ENCODE measurements at places on chromosomes 3 and 15.

- no peaks in the 10 kb centered on the region for H3K4me1 ChIP-seq
- peaks cover 3% of the 10 kb centered on the region for H3K27me3 ChIP-seq
- no peaks in the 10 kb centered on the region for H3K36me3 ChIP-seq
- no peak overlapping the region for H3K27ac ChIP-seq
Measured at GRCh38 chr3:190396001-190396400, 8.0 kb downstream of the CLDN16 start.

DNA sequence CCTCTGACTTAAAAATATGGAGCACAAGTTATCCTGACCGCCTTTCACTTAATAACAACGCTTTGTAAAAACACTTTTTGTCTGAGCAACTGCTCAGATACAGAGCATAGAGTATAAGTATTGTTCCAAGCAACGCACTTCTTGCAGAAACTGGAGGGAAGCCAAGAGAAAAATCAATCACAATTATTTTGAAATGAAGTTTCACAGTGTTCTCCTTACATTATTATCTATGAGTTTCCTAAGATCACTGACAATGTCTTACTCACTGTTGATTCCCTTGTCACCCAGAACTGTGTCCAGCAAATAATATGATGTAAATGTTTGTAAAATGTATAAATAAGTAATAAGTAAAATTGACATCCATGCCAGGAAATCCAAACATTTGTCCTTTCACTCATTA, 184.6 kb upstream of the GPR149 start:
- no peaks in the 10 kb centered on the region for H3K36me3 ChIP-seq
- H3K27ac ChIP-seq: no peak overlapping the region
- no peaks in the 10 kb centered on the region for H3K4me1 ChIP-seq
- no peaks in the 10 kb centered on the region for H3K27me3 ChIP-seq

- H3K4me1 ChIP-seq: no peaks in the 10 kb centered on the region
- H3K27ac ChIP-seq: no peak overlapping the region
- no peak overlapping the region for H3K4me3 ChIP-seq
- no peak for DNase-seq
- H3K36me3 ChIP-seq: no peaks in the 10 kb centered on the region
- peaks cover 8% of the 10 kb centered on the region for H3K27me3 ChIP-seq
Measured at GRCh38 chr3:53536282-53536681, 41.9 kb downstream of the CACNA1D start.

GRCh38 chr3:39181408-39182335, 10.7 kb downstream of the XIRP1 start:
- no peak for DNase-seq
- no peak overlapping the region for H3K4me3 ChIP-seq
- H3K27me3 ChIP-seq: no peaks in the 10 kb centered on the region
- H3K36me3 ChIP-seq: no peaks in the 10 kb centered on the region

DNA sequence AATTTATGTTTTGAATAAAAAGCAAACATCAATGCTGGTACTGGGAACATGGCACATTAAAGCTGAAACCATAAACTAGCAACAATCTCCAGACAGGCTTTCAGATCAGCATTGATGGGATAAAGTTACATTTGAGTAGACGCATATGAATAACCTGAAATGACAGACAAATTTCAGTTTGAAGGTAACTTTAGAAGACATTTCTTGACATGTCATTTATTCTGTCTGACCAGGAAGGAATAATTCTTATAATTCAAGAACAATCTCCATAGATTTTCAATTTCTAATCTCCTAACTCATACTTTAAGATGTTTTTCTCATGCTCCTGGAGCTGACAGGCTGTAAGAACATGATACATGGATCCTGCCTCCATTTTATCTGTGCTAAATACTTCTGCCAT, 69.8 kb downstream of the PLCH1 start:
- no peaks in the 10 kb centered on the region for H3K4me1 ChIP-seq
- H3K27me3 ChIP-seq: no peaks in the 10 kb centered on the region
- DNase-seq: no peak
- H3K4me3 ChIP-seq: no peak overlapping the region
- no peak overlapping the region for H3K27ac ChIP-seq

GRCh38 chr15:79067072-79067833, 23.3 kb downstream of the RASGRF1 start:
- no peaks in the 10 kb centered on the region for H3K4me1 ChIP-seq
- H3K4me3 ChIP-seq: no peak overlapping the region
- no peaks in the 10 kb centered on the region for H3K27me3 ChIP-seq

GRCh38 chr15:46815765-46816164, 901.5 kb upstream of the SEMA6D start:
- no peak overlapping the region for H3K27ac ChIP-seq
- H3K36me3 ChIP-seq: no peaks in the 10 kb centered on the region
- DNase-seq: no peak
- H3K4me3 ChIP-seq: no peak overlapping the region
- H3K4me1 ChIP-seq: no peaks in the 10 kb centered on the region

DNA sequence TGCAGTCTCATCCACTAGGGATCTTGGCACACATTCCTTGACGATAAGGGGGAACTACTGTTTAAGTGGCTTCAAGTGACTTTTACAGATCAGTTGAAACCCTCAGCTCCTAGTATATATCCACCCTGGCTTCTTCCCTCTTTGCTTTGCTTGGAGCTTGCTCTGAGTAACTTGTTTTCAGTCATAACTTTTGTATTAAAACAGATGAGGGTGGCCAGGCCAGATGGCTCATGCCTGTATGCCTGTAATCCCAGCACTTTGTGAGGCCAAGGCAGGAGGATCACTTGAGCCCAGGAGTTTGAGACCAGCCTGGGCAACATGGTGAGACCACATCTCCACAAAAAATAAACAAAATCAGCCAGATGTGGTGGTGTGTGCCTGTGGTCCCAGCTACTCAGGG, 42.4 kb downstream of the EOMES start:
- H3K4me3 ChIP-seq: no peak overlapping the region
- H3K27me3 ChIP-seq: peaks cover 2% of the 10 kb centered on the region
- H3K36me3 ChIP-seq: no peaks in the 10 kb centered on the region
- H3K4me1 ChIP-seq: peaks cover 7% of the 10 kb centered on the region
- no peak overlapping the region for H3K27ac ChIP-seq
- no peak for DNase-seq

GRCh38 chr3:170734735-170735065, 135.3 kb downstream of the RPL22L1 start:
- H3K27ac ChIP-seq: no peak overlapping the region
- H3K4me1 ChIP-seq: no peaks in the 10 kb centered on the region
- no peak for DNase-seq
- no peak overlapping the region for H3K4me3 ChIP-seq
- no peaks in the 10 kb centered on the region for H3K27me3 ChIP-seq

DNA sequence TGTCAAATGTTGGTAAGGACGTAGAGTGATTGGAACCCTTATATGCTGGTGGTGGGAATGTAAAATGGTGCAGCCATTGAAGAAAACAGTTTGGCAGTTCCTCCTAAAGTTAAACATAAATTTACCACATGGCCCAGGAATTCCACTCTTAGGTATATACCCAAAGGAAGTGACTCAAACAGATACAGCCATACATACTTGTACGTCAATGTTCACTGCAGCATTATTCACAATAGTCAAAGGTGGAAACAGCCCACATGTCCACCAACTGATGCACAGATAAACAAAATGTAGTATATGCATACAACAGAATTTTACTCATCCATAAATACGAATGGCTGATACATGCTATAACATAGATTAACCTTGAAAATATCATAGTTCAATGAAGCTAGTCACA, 13.2 kb downstream of the CLASP2 start:
- no peak overlapping the region for H3K27ac ChIP-seq
- no peaks in the 10 kb centered on the region for H3K4me1 ChIP-seq
- no peak overlapping the region for H3K4me3 ChIP-seq
- no peak for DNase-seq

GRCh38 chr3:149736175-149736952, 15.9 kb downstream of the COMMD2 start:
- H3K27me3 ChIP-seq: no peaks in the 10 kb centered on the region
- H3K4me3 ChIP-seq: no peak overlapping the region
- no peak for DNase-seq
- no peaks in the 10 kb centered on the region for H3K4me1 ChIP-seq

DNA sequence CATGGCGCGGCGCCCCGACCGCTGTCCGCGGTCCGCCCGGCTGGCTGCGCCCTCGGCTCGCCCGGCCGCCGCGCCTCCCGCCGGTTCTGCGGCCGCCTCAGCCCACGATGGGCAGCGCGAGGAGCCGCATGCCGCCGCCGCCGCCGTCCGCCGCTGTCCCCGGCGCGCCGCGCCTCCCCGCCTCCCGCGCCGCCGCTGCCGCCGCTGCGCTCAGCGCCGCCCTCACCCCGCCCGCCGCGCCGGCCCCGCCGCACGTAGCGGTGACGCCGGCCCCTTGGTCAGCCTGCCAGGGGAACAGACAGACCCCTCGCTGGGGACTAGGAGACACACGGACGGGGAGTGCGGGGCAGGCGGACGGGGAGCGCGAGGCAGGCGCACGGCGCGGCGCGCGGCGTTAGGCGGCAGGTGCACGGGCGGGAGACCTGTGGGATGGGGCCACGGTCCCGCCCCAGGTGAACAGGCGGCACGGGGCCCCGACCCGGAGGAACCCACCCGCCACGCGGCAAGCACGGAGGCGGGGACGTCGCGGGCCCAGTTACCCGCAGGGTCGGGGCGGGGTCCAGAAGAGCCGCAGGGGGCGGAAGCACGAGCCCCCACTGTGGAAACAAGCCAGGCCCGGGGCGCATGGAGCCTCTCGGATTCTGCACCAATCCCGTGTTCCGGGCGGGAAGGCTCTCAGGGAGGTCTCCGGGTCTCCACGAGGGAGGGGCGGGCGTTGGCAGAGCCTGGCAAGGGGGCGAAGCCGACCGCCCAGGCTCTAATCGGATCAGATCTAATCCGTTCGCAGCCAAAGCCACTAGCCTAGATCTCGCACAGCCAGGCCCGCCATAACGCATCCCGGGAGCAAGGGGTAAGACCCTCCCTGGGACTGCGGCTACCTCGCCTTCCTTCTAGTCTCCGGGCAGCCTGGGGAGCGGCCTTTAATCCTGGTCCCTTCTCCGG, at the start of gene CSPG5:
TSS of gene CSPG5 (minus strand) at position 175 of the 942 bp plus-strand sequence. CDS start at position 3, 172 bp downstream.
- no peak for DNase-seq
- peaks cover 36% of the 10 kb centered on the region for H3K27me3 ChIP-seq
- H3K4me3 ChIP-seq: peak within 1 kb of the TSS; percentile 53
- H3K36me3 ChIP-seq: no peaks in the 10 kb centered on the region

DNA sequence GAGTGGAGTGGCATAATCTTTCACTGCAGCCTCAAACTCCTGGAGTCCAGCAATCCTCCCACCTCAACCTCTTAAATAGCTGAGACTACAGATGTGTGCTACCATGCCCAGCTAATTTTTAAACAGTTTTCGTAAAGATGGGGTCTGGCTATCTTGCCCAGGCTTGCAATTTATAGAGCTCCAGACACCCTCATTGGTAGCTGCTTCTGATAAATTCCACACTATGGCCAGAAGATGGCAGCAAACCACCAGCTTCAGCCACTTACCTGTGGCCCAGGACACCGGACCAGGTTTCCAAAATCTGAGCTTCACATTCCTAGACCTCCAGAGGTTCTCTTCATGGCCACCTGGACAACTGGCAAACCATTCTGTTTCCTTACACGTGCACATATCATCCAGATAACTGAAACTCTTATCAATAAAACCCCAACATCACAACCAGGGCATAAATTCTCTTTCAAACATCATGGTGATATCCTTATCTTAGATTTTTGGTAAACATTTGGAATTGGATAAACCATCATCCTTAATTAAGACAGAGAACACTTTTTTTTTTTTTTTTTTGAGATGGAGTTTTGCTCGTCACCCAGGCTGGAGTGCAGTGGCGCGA, 28.9 kb downstream of the FBXW12 start:
- H3K4me1 ChIP-seq: no peaks in the 10 kb centered on the region
- no peak overlapping the region for H3K27ac ChIP-seq
- H3K27me3 ChIP-seq: peaks cover 15% of the 10 kb centered on the region
- peak; percentile 55 for DNase-seq

GRCh38 chr3:33061782-33062181, 35.2 kb downstream of the GLB1 start:
- H3K36me3 ChIP-seq: peaks cover 2% of the 10 kb centered on the region
- H3K27me3 ChIP-seq: no peaks in the 10 kb centered on the region
- H3K4me1 ChIP-seq: peaks cover 38% of the 10 kb centered on the region
- no peak overlapping the region for H3K4me3 ChIP-seq
- H3K27ac ChIP-seq: peak overlapping the region; percentile 79

DNA sequence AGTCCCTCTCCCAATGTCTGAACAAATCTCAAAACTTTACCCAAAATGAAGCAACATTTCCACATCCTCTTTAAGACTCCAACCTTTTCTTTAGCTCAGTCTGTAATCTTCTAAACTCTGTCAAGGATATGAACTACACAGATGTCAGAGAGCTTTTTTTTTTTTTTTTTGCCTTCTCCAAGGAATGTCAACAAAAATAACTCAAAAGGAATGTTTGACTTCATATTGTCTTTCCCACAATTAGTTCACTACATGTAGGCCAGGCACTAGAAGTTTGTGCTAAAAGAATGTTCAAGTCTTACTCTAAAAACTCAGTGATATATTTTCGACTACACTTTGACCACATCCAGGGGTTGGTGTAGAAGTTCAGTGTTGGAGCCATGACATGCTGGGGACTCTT, 37.1 kb downstream of the ADAMTS9 start:
- no peak overlapping the region for H3K27ac ChIP-seq
- H3K36me3 ChIP-seq: no peaks in the 10 kb centered on the region
- no peak for DNase-seq
- no peaks in the 10 kb centered on the region for H3K4me1 ChIP-seq
- H3K27me3 ChIP-seq: no peaks in the 10 kb centered on the region
- H3K4me3 ChIP-seq: no peak overlapping the region

DNA sequence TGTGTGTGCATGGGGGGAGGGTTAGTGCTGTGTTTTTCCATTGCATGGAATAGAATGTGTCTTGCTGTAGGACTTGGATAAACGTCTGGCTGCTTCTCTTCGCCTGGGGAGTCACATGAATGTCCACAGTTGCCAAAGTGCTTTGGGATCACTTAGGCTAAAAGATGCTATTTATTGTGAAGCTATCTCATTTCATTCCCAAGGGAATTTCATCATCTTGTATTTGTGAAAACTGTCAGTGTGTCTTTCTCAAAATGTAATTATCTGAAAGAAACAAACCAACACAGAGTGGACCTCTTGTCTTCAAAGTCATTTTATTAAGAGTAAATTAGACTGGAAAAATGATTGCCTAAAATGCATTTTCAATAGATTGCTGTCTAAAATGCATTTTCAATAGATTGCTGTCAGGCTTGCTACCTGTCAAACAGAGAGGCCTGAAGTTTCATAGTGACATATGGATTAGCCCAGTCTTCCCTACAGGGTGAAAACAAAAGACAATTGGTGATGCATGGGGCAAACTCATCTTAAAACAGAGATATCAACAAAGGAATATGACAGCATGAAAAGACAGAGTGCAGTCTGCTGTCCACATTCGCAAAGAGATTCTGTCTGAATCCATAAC, 117.1 kb upstream of the GOLIM4 start:
- H3K27me3 ChIP-seq: no peaks in the 10 kb centered on the region
- no peak overlapping the region for H3K4me3 ChIP-seq
- H3K36me3 ChIP-seq: no peaks in the 10 kb centered on the region
- no peak for DNase-seq
- no peaks in the 10 kb centered on the region for H3K4me1 ChIP-seq

- no peak overlapping the region for H3K27ac ChIP-seq
- H3K4me3 ChIP-seq: no peak overlapping the region
- peaks cover 22% of the 10 kb centered on the region for H3K4me1 ChIP-seq
- DNase-seq: no peak
- no peaks in the 10 kb centered on the region for H3K36me3 ChIP-seq
Measured at GRCh38 chr15:90040618-90041017, 39.5 kb downstream of the ZNF710 start.

Data from T-cell (primary cell).